GM10248 (cell line): ENCODE measurements at places on chromosomes 3 and 15.

- DNase-seq = no peak
Observed at GRCh38 chr15:69807721-69808120, 290.0 kb downstream of the TLE3 start.

DNA sequence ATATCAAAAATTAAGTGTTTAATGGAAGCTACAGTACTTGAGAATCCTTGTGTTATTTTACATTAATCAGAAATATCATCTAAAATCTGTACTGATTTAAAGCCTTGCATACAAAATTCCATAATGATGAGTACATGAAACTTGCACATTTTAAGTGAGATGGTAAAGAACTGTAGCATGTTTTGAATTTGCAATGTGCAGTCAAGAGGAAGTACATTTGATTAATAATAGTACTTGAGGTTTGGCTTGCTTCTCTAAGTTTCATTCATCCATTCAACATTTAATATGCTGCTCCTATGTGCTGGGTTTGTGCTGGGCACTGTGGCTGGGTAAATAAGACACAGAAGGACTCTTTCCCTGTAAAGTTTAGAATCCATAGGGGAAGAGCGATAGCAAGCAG is 332.3 kb downstream of the CNTN3 start:
- DNase-seq = no peak

GRCh38 chr3:111080413-111080812 is 8.8 kb downstream of the NECTIN3 start:
- DNase-seq = no peak

GRCh38 chr3:175082631-175083030 is 223.5 kb downstream of the NAALADL2 start:
- DNase-seq = no peak

DNA sequence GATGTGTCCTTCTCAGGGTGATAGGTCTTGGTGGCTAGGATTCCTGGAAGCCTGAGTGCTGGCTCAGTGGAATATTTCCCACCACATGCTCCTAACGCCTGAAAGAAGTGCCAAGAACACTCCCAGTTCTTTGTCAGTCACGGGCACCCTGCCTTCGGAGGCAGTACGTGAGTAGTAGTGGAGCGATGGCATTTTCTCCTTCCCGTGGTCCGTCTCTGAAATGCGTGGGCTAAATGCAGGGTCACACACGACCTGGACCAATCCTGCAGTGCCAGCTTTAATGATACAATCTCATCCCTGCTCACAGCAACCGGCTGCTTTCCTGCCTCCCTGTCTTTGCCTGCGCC is 14.5 kb downstream of the H1-8 start:
- DNase-seq = no peak
